ENCODE measurements at places on chromosomes 2 and 18.

GRCh38 chr2:34570266-34570872 lies 971.3 kb upstream of the FAM98A start:
- DNase-seq: peak; percentile 67

GRCh38 chr2:215919624-215920243 lies 93.6 kb downstream of the MREG start:
- DNase-seq: no peak

- DNase-seq: no peak
Observed at GRCh38 chr18:47724186-47724975, 206.1 kb downstream of the SMAD2 start.

- DNase-seq: no peak
Observed at GRCh38 chr2:55120634-55121359, 70.5 kb upstream of the RTN4 start.

GRCh38 chr2:189874586-189875320 lies 90.5 kb downstream of the PMS1 start:
- no peak for DNase-seq

DNA sequence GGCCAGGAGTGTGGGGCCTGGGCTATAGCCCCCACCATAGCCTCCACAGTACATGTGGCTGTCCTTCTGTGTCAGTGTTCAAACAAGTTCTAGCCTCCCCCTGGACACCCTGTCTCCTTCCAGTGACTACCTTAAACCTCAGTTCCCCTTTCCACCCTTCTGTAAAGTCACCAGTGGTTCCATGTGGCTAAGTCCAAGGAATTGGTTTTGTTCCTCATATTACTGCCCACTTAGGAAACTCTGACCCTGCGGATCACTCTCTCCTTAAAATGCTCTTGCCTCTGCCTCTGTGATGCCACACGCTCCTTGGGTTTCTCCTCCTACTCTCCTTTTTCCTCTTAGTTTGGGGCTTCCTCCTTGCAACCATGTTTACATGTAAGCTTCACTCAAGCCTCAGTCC lies 27.8 kb upstream of the REL start:
- no peak for DNase-seq

GRCh38 chr18:75742516-75742915 lies 315.0 kb upstream of the SMIM21 start:
- DNase-seq: no peak

DNA sequence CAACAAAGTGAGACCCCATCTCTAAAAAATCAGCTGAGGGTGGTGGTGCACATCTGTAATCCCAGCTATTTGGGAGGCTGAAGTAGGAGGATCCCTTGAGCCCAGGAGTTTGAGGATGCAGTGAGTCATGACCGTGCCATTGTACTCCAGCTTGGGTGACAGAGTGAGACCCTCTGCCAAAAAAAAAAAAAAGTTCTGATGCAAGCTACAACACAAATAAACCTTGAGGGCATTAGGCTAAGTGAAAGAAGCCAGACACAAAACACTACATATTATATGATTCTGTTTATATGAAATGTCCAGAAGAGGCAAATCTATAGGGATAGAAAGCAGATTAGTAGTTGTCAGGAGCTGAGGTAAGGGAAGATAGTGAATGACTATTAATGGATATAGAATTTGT lies 13.0 kb downstream of the YWHAQ start:
- DNase-seq: no peak

DNA sequence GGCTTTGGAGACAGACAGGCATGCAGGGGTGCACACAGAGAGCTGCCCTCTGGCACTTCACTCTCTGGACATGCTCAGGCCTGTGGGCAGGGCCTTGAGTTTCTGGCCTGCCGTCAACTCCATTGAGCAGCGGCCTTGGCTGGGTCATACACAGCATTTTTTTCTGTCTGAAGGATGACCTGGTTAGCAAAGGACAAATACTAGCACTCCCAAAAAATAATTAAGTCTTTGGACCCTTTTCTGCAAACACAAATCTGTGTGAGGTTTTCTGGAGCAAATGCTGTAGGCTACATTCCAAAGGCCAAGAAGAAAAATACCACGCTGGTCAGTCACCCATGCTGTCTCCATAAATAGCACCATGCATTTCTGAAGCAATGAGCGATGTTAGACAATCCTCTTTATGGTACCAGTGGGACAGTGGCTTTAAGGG lies 124.7 kb upstream of the CTAGE1 start:
- DNase-seq: no peak

GRCh38 chr18:48693625-48694262 lies 154.9 kb downstream of the CTIF start:
- no peak for DNase-seq

DNA sequence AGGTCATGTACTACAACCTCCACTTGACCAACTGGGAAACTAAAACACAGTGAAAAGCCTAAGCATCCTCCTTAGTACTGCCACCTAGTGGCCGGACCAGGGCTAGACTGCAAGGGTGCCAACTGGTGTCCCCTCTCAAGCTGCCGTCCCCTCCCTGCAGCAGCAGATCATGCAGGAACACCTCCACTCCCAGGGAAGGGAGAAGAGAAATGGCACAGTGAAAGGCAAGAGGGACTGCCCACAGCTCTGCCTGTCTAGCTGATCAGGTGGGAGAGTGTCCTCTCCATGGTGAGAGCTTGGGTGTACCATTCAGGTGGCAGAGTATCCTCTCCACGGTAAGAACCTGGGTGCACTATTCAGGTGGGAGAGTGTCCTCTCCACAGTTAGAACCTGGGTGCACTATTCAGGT lies 78.1 kb downstream of the AAK1 start:
- DNase-seq: peak; percentile 73

- DNase-seq: peak; percentile 79
Observed at GRCh38 chr2:48651158-48651790, 33.6 kb downstream of the GTF2A1L start.

- no peak for DNase-seq
Observed at GRCh38 chr18:23033056-23033455, 99.9 kb downstream of the RBBP8 start.

- peak; percentile 90 for DNase-seq
Observed at GRCh38 chr2:98412751-98413458, 31.8 kb upstream of the INPP4A start.

- DNase-seq: peak; percentile 71
Observed at GRCh38 chr2:46481198-46482193, 2.1 kb downstream of the TMEM247 start.

GRCh38 chr2:150339282-150339681 lies 148.2 kb downstream of the RND3 start:
- DNase-seq: no peak

- no peak for DNase-seq
Observed at GRCh38 chr18:3055186-3055728, 42.3 kb upstream of the LPIN2 start.

GRCh38 chr2:239154971-239155805 lies 245.6 kb downstream of the HDAC4 start:
- DNase-seq: no peak

DNA sequence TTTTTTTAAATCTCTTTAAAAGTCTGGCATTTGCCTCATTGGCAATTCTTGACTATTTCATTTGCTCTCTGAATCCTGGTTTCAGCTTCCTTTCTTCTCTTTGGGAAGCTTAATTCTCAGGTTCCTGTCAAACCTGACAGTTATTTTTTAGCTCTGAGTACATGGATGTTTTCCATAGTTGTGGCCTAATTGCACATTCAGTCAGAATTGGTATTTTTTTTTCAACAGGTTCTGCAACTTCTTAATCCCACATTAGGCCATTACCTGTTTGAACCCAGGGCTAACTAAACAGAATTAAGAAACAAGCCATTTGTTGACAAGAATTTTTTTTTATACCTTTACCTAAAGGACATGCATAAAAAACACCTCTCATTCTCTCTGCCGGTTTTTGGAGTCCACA lies 338.8 kb downstream of the SETBP1 start:
- DNase-seq: no peak

DNA sequence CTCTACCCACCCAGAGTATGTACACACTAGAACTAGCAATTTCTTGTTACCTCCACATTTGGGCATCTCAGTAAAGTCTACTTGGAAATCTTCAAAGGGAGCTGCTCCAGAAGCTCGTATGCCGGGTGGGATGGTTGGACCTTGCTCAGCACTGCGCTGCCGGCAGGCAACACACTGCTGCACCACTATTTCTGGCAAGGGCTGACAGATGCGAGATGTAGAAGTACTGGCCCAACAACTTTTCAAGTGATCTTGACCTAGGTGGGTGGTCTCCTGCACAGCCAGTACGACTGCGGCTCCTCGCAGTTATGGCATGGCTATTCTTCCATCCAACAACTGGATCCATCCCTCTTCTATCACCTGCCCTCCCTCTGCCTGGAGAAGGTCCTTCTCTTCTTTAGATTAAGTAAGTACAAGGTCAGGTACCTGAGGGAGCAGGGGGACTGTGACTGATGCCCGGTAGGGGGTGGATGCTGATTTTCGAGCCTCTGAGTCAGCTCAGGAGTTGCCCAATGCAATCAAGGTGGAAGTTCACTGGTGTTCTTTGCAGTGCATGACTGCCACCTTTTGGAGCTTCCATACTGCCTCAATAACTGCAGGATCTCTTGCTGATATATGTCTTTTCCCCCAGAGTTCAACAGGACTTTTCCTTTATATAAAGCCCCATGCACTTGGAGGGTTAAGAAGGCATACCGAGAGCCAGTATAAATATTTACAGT lies 100.4 kb upstream of the SLC1A4 start:
- DNase-seq: peak; percentile 41

DNA sequence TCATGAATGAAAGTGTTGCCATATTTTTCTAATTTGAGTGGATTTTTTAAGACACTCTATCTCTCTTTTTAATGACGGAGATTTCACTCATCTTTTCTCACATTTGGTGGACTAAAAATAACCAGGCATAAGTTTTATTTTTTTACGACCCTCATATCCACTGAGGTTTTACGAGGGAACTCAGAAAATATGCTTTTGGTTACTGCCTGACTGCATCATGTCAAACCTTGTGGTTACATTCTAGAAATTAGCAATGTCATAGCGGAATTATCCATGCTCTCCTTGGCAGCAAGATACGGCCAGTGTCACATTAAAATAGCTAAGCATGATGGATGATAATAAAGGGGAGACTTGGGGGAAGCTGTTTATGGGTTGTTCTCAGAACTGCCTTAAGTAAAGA lies 428.6 kb upstream of the FSHR start:
- DNase-seq: no peak

GRCh38 chr2:139885921-139886498 lies 1105.8 kb upstream of the NXPH2 start:
- DNase-seq: no peak

GRCh38 chr2:47357483-47357882 lies 45.5 kb upstream of the MSH2 start:
- no peak for DNase-seq

GRCh38 chr2:150520033-150520432 lies 32.6 kb upstream of the RND3 start:
- no peak for DNase-seq

GRCh38 chr2:128622371-128622770 lies 303.7 kb upstream of the HS6ST1 start:
- DNase-seq: no peak

DNA sequence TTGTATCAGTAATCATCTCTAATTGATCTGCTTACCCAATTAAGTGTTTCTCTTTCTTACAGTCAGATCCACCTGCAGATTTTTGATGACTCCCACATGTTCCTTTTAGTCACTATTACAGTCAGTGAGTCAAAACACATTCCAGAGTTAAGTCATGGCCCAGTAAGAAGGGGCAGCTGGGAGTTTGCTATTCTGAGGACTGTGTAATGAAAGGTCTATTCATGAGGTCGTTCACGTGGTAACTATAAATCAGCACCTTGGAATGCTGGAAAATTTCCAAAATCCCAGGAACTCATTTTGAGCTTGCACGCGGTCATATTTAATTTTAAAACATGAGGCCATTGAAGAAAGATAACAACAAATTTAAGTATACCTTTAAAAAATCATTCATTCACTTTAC lies 252.5 kb downstream of the XIRP2 start:
- peak; percentile 20 for DNase-seq

DNA sequence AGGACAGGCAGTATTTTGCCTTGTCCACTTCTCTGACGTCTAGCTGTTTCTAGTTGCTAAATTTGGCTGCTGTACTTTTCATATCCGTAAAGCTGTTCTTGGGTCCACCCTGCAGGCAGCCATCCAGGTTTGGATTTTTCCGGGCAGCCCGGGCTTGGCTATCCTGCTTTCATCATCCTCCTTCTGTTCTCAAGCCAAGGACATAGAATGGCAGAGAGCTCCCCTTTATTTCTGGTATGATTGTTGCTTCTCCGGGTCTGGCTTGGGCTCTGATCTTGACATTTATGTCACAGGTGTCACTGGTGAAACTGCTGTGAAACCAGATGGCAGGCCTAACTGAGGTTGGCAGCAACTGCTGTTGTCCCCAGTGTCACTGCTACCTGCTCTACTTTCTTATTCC lies 35.5 kb downstream of the SCN2A start:
- no peak for DNase-seq

DNA sequence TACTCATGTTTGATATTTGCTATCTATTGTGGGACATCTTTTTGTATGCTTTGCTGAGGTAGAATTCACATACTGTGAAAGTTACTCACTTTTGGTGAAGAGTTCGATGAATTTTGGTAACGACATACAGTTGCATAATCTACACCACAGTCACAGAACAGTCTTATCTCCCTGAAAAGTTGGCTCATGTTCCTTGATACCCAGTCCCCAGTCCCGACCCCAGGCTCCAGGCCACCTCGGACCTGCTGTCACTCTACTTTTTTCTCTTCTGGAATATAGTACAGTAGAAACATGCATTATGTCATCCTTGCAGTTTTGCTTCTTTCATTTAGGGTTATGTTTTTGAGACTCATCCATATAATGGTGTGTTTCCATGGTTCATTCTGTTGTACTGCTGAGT lies 191.7 kb downstream of the FAM210A start:
- DNase-seq: no peak

GRCh38 chr2:43138441-43138840 lies 88.0 kb downstream of the ZFP36L2 start:
- DNase-seq: no peak

DNA sequence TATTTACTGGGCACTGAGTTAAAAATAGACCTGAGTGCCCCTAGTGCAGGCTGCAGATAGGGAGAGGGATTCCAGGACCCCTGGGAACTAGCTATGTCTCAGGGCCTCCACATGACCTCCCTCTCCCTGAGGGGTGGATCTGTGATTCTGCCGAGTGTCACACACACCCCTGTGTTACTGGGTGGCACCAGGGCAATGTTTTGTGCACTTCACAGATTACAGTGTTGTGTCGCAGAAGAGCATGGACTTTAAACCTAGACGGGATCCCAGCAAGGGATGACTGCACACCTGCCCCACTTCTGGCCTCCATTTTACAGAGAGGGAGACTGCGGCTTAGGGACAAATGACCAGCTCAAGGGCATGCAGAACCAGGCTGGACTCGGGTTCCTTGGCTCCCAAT lies 65.6 kb downstream of the ZFP36L2 start:
- DNase-seq: no peak

- DNase-seq: no peak
Observed at GRCh38 chr2:241019441-241020139, 21.2 kb downstream of the SNED1 start.

All from DMS53 (cell line).